T-helper 2 cell (primary cell): ENCODE measurements at places on chromosomes 4 and X.

GRCh38 chrX:44227991-44228390 lies 115.5 kb downstream of the EFHC2 start:
- no peak for DNase-seq

DNA sequence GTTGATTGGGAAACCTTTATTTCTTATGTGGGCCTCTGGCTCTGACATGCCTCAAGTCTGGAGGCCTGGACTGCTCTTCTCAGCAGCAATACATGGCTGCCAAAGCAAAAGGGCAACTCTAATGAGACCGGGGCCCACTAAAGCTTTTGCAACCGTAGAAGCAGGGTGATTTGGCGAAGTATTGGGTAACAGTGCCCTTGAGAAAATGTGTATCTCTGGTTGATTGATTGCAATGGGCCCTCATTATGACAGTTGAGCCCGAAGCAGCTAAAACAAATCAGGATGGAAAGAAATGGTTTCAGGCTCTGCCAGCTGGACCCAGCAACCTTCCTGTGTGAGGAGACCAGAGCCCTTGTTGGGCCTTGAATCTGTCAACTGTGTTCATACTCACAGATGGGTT lies 73.4 kb downstream of the CLCN4 start:
- DNase-seq: no peak

DNA sequence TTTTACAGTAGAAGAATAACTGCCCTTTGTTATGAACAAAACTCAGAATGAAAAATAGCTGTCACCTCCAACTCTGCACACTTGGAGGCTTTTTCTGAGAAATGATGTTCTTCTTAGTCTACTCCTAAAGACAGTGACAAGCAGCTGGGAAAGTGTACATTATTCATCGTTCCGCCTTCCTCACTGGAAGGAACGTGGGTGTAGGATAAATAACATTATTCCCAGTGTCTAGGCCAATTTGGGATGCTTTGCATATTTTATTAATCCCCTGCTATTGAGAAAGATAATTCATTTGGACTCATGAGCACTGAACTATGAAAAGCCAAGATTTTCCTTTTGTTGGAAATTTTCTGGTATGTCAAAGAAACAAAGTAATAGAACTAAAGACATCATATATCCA lies 87.8 kb downstream of the VCX2 start:
- DNase-seq: no peak

GRCh38 chr4:55363691-55364351 lies 17.8 kb downstream of the SRD5A3 start:
- no peak for DNase-seq

GRCh38 chr4:147730333-147730732 lies 1.6 kb upstream of the ARHGAP10 start:
- DNase-seq: no peak

GRCh38 chrX:56763556-56764152 lies 34.6 kb downstream of the NBDY start:
- no peak for DNase-seq

- DNase-seq: no peak
Observed at GRCh38 chr4:83389756-83390505, 55.3 kb upstream of the HPSE start.

GRCh38 chrX:133550665-133551485 lies 135.6 kb upstream of the GPC4 start:
- DNase-seq: no peak

DNA sequence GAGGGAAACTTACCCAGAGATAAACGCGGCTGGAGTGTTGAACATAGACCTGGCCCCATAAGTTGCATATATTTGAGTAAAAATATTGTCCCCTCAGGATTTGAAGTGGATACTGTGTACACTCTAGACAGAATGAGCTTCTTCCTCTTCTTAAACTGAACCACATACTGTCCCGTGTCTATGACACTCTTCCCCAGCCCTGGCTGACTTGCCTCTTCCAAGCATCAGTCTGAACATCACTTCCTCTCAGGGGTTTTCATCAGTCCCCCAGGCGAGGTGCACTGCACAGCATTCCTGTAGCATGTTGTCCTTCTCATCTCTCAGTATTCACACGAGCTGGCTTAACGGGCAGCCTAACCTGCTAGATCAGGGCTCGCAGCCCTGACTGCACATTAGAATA lies 80.5 kb upstream of the TMEM150C start:
- DNase-seq: no peak

DNA sequence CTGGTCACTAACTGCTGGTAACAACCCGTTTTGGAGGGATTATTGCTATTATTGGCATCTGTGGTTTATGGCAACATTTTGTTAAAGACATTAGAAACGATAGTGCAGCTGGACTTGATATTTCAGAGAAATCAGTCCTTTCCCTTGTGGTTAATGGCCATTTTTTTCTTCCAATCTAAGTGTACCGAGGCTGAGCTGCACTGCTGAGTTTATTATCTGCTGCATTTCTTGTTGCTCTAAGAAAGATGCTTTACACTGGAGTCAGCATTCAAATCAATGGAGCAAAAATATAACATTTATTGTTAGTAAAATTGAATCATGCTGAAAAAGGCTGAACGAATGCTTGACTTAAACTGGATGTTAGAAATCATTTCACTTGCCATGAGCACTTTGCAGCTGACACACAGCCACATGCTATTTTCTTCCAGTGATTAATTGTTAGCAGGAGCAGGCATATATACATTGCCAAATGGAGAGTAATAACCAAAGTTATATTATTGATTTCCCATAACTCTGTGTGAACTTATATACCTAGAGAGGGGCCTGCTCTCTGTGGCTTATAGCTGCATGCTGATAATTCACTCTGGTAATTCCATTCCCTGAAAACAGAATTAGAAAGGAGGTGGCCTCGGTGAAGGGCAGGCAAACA lies 66.5 kb upstream of the TTC29 start:
- DNase-seq: no peak

- DNase-seq: peak; percentile 60
Observed at GRCh38 chr4:186161138-186161537, 30.2 kb upstream of the CYP4V2 start.

DNA sequence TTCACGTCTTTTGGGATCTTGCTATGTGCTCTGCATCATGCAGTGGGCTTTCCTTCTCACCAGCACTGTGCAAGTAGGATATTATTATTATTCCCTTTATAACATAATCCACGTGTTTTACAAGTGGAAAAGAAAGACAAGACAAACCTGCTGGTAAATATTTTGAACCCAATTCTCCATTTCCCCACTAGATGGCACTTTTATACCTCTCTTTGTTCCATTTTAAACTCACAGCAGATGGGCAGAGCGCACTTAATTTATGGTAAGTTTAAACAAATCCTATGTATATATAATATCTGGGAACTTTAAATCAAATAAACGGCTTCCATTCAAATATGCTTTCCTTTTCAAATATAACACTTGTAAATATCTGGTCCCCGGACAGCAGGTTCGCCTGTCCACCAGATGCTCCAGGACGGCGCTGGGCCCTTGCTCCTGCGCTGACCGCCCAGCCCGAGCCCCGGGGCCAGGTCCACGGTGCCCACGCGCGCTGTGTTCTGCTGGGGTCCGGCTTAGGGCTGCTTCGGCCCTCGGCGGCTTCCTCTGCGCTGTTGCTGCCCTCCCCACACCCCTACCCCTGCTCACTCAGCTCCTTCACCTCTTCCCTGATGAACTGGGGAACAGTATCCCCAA lies 31.1 kb downstream of the F11 start:
- DNase-seq: no peak

- DNase-seq: no peak
Observed at GRCh38 chr4:78423790-78424189, 127.8 kb upstream of the ANXA3 start.

GRCh38 chrX:73563738-73564068 lies 706 bp downstream of the CHIC1 start:
- no peak for DNase-seq
